ENCODE measurements at places on chromosomes 11 and 22.

- peak; percentile 46 for DNase-seq
Observed at GRCh38 chr22:19810381-19811201, 44.1 kb downstream of the GNB1L start.

GRCh38 chr11:47354913-47355282, 2.4 kb upstream of the MYBPC3 start:
- no peak for DNase-seq

GRCh38 chr11:68598816-68599653, 85.3 kb upstream of the GAL start:
- DNase-seq: no peak

- no peak for DNase-seq
Observed at GRCh38 chr11:112751772-112752171, 209.4 kb upstream of the NCAM1 start.

DNA sequence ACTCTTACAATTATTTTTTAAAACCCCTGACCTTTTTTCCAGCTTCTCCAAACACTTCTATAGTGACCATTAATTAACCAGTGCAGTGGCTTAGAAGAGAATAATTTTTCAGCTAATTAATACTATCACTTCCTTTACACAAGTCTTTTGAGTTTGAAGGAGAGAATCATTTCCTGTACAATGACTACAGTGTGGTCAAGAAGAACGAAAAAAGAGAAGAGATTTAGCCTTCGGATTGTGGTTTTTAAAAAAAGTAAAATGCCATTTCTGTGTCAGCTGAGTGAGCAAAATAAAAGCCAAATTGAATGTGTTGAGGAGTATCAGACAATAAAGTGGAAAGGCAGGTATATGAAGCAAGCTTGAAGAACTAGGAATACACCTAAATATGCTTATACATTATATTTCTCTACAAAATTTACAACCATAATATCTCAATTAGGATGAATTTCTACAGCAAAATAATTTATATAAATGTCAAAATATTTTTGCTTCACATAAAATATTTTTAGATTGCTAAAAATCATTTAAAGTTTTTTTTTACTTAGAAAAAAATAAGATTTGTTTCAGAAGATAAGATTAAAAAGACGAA, 1155.2 kb upstream of the CNTN5 start:
- DNase-seq: no peak

GRCh38 chr22:32644252-32645100, 157.0 kb upstream of the TIMP3 start:
- DNase-seq: peak; percentile 62

GRCh38 chr11:83011333-83012167, 60.1 kb downstream of the RAB30 start:
- DNase-seq: no peak

- no peak for DNase-seq
Observed at GRCh38 chr22:44538051-44538450, 40.0 kb upstream of the RTL6 start.

Measured in SJSA1 (cell line).